Urothelium cell line (cell line): ENCODE measurements at places on chromosomes 12 and 14.

- no peak for DNase-seq
Observed at GRCh38 chr12:128626808-128627320, 196.9 kb downstream of the SLC15A4 start.

DNA sequence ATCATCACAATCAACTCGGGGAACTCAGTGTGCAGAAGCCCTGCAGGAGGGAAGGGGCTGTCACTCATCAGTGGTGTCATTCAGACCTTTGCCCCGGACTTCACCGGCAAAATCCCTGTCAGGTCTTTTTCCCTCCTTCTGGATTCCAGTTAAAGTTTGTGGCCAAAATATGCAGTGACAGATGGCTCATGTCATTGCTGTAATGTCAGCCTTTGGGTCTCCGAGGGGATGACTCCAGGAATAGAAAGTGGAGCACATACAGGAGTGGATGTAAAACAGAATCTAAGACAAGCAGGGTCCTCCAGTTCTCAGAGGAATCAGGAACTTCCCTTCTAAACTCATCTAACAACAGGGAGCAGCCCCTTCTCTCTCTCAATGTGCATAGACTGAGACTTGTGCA is 130.3 kb upstream of the RASSF8 start:
- no peak for DNase-seq

DNA sequence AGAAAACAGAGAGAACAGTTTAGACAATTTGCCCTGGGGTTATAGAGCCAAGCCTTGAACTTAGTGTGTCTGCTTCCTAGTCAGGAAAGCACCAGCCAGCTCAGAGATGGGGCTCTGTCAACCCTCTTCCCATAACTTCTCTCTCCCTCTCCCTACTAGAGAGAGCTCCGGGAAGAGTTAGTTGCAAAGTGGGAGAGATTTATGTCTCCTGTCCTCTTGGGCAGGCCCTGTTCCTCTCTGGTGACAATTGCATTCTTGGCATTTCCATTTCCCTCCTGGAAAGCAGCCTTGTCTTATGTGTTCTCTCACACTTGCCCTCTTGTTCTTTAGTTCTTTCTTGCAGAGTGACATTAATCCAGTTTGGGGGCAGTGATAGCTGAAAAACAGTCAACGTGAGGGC is 42.1 kb upstream of the TUNAR start:
- DNase-seq: no peak

DNA sequence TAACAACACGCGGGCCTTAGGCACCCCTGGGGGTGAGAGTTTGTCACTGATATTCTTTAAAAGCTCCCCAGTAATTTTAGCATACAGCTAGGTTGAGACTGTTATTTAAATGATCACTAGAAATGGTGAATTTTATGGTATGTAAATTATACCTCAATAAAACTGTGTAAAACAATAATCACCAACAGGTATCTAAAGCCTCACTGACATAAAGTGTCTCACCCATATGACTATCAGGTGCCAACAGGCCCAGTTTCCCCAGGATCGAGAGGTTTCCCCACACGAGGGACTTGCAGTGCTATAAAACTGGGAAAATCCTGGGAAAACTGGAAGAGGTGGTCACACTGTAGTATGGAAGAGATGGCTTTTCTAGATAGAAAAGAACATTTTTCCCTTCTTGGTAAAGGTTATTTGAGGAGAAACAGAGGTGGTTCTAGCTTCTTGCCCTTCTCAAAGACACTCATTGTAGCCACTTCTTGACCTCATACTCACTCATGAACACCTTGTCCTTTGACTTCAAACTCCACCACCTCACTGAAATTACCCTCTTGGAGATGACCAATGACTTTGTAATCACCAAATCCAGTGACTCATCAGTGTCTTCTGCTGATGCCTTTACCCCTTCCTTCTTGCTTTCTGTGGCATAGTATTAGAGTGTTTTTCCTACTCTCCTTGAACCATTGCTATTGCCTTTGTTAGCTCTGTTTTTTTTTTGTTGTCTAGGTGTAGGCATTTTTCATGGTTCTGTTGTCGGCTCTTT is 24.8 kb upstream of the NUBPL start:
- DNase-seq: no peak

- peak; percentile 20 for DNase-seq
Observed at GRCh38 chr12:26614011-26614616, 218.9 kb downstream of the ITPR2 start.

DNA sequence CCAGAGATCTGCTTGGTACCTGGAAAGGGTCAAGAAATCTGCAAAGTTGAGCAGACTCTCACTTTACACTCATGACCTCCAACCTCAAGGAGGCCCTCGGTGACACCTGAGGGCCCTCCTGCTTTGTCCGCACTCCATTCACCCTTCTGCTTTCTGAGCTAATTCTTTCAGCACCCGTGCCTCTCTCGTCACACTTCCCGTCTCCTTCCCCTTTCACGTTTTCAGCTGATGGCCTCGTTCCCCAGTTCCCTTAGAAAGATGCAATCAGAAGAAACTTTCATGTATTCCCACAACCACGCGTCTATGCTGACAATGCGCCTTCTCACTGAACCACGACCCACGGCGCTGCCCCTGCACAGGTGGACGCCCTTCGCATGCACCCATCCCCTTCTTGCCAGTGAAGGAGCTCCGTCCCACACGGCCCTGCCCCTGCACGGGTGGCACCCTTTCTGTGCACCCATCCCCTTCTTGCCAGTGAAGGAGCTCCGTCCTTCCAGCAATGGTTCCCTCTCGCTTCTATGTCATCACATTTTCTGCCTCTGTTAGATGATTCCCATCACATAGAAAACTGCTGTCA is 340.1 kb upstream of the FKBP4 start:
- DNase-seq: no peak

GRCh38 chr12:52162981-52163380 is 28.8 kb downstream of the KRT80 start:
- no peak for DNase-seq

GRCh38 chr14:29527286-29527685 is 400.4 kb downstream of the PRKD1 start:
- DNase-seq: no peak

GRCh38 chr12:82880442-82880901 is 193.8 kb downstream of the TMTC2 start:
- no peak for DNase-seq

DNA sequence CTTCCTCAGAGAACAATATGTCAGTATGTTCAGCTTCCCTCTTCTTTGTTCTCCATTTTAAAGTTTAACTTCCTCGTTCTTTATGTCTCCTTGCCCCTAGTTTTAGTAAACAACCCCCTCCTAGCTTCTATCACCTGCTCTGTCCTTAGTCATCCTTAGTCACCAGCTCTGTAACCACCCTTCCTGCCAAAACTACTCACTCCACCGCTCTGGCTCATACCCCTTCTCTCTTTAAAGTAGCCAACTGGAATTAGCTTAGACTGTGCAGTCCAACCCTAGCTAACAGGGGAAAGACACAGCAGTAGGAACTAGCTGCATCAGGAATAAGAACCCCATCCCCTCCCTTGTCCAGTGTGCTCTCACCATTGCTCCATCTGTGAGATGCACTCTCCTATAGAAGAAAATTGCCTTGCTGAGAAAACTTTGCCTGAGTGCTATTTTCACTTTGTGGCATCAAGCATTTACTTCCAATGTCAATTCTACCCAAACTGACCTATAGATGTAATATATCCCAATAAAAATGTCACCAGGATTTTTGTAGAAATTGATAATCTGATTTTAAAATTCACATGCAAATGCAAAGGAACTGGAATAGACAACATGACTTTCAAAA is 603.2 kb downstream of the C12orf50 start:
- peak; percentile 9 for DNase-seq

GRCh38 chr14:104724981-104725771 is 1.1 kb downstream of the ADSS1 start:
- DNase-seq: peak; percentile 20

DNA sequence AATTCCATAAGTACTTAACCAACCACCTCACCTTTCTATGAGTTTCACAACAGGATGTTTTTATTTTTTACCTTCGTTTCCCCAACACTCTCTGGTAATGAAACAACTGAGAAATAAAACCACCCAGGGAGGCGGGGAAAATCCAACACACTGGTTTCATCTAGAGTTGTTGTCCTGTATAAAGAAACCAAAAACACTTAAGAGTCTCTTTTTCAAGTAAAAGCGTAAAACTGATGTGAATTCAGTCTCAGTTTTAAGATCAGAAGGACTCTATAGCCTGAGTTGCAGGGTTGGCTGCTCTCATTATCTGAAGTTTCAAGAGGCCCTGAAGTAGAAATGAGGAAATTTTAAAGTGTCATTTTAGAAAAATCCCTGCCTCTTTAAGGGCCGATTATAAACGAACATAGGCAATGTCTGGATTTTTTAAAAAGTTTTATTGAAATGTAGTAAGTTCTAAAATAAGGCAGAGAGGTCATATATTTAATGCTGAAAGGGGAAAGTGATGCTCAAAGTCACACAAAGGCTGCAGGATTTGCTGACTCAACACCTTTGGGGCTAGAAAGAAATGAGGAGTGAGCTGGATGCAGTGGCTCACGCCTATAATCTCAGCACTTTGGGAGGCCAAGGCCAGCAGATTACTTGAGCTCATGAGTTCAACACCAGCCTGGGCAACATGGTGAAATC is 27.2 kb downstream of the HIGD1C start:
- no peak for DNase-seq

GRCh38 chr12:457676-458075 is 2.1 kb upstream of the B4GALNT3 start:
- DNase-seq: no peak

- no peak for DNase-seq
Observed at GRCh38 chr12:109753054-109753401, 39.4 kb downstream of the FAM222A start.

GRCh38 chr12:24864796-24865125 is 84.1 kb downstream of the BCAT1 start:
- peak; percentile 46 for DNase-seq

GRCh38 chr12:105226219-105226618 is 9.8 kb downstream of the APPL2 start:
- no peak for DNase-seq
